ENCODE measurements at places on chromosomes 6 and 20. TPM values are rescaled to one million over a fixed set of nuclear protein-coding genes. Genes with fewer than 3 reads are reported as not detected.

Gene ABHD16B
- not detected for total RNA-seq

Gene TMEM74B
- total RNA-seq: 1.6 TPM

Gene PAK5
- total RNA-seq: 1.2 TPM

Gene DSE
- total RNA-seq: 2.9 TPM

Gene MCM3
- total RNA-seq: 19.4 TPM

Gene SLPI
- total RNA-seq: 36.2 TPM

GRCh38 chr20:3237958-3238615 is 903 bp downstream of the SLC4A11 start:
- no peak for DNase-seq

GRCh38 chr20:56414842-56415765 is 3.0 kb downstream of the CASS4 start:
- no peak for DNase-seq

- no peak for DNase-seq
Observed at GRCh38 chr6:29764422-29765196, 41.4 kb downstream of the HLA-F start.

GRCh38 chr20:48025051-48025515 is 239.8 kb upstream of the SULF2 start:
- DNase-seq: no peak

- no peak for DNase-seq
Observed at GRCh38 chr6:25954756-25955155, 7.8 kb upstream of the TRIM38 start.

- peak; percentile 32 for DNase-seq
Observed at GRCh38 chr20:64244870-64245603, 10.5 kb upstream of the PCMTD2 start.

All from pancreas (tissue), 10 donors.